Endodermal cell (in vitro differentiated cells): ENCODE measurements at places on chromosomes 6 and 20.
A peak's percentile ranks its signal among the peaks of the same experiment; 100 is the strongest.

GRCh38 chr6:129177801-129178200 is 294.9 kb downstream of the LAMA2 start:
- no peaks in the 10 kb centered on the region for H3K36me3 ChIP-seq
- H3K27me3 ChIP-seq = no peaks in the 10 kb centered on the region
- H3K4me3 ChIP-seq = no peak overlapping the region
- no peaks in the 10 kb centered on the region for H3K4me1 ChIP-seq
- no peak overlapping the region for H3K27ac ChIP-seq

- no peak for DNase-seq
- H3K27me3 ChIP-seq = no peaks in the 10 kb centered on the region
- no peak overlapping the region for H3K4me3 ChIP-seq
- no peak overlapping the region for H3K27ac ChIP-seq
Measured at GRCh38 chr20:47701612-47702011, 83.7 kb downstream of the SULF2 start.

GRCh38 chr6:24540197-24540596 is 45.4 kb downstream of the ALDH5A1 start:
- no peaks in the 10 kb centered on the region for H3K36me3 ChIP-seq
- no peak overlapping the region for H3K27ac ChIP-seq
- H3K27me3 ChIP-seq = no peaks in the 10 kb centered on the region
- no peak for DNase-seq

- H3K27ac ChIP-seq = no peak overlapping the region
- peaks cover 13% of the 10 kb centered on the region for H3K36me3 ChIP-seq
- H3K4me3 ChIP-seq = no peak overlapping the region
- no peak for DNase-seq
- no peaks in the 10 kb centered on the region for H3K27me3 ChIP-seq
Measured at GRCh38 chr6:157091856-157092460, 231.4 kb downstream of the TMEM242 start.

DNA sequence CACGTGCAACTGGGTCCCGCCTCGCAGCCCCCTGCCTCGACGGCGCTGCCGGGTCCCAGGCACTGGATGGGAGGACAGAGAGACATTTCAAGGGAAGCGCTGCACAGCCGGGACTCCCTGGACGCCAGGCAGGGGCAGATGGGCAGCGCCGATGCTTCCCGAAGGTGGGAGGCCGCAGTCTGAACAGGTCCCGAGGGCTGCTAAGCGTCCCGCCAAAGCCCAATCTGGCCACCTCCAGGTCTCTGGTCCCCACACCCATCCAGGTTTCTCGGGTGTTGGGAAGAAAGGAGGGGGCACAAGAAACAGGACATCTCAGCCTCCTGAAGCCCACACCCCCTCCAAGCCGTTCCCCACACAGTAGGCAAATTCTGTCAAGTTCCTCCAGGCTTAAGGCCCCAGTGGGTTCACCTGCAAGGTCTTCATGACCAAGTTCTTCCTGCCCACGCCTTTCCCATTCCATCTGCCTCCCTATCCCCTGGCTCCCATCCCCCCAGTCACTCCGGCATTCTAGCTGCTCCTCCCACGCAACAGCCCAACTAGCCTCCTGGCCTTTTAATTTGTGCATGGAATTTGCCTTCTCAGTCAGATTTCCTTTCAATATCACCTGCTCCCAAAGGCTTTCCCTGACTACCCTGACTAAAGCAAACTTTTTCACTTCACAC is 5.4 kb upstream of the CPXM1 start:
- H3K27me3 ChIP-seq = peaks cover 71% of the 10 kb centered on the region
- H3K36me3 ChIP-seq = no peaks in the 10 kb centered on the region
- H3K4me1 ChIP-seq = no peaks in the 10 kb centered on the region
- DNase-seq = peak; percentile 65

GRCh38 chr20:22371843-22372242 is 212.5 kb downstream of the FOXA2 start:
- H3K27ac ChIP-seq = no peak overlapping the region
- peaks cover 4% of the 10 kb centered on the region for H3K27me3 ChIP-seq
- no peak for DNase-seq
- H3K4me1 ChIP-seq = no peaks in the 10 kb centered on the region
- H3K36me3 ChIP-seq = no peaks in the 10 kb centered on the region

DNA sequence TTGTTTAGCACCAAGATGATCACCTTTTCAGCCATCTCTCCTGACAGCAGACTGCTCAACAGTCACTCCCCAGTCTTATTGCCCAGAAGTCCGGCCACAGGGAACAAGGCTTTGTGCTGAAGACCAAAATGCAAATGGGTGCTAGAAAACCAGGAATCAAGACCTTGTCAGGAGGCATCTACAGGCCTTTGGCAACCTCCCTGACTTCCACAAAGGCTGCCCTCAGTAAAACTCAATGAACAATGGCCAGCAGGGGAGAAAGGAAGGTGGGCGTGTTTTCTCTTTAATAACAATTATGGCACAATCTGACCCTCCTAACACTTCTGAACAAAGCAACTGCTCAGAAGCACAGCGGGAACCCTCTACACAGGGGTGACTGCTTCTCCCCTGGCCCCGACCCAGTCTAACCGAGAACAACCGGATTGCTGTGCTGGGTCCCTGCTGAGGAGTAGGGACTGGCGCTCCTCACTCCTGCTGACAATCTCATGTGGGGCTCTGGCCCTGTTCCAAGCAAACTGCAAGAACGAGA is 41.6 kb downstream of the PLCG1 start:
- H3K36me3 ChIP-seq = peaks cover 49% of the 10 kb centered on the region
- H3K27ac ChIP-seq = peak overlapping the region; percentile 67
- DNase-seq = peak; percentile 41
- H3K4me3 ChIP-seq = no peak overlapping the region
- H3K4me1 ChIP-seq = peaks cover 10% of the 10 kb centered on the region
- H3K27me3 ChIP-seq = no peaks in the 10 kb centered on the region

- H3K27me3 ChIP-seq = no peaks in the 10 kb centered on the region
- H3K36me3 ChIP-seq = no peaks in the 10 kb centered on the region
- no peaks in the 10 kb centered on the region for H3K4me1 ChIP-seq
- DNase-seq = no peak
- no peak overlapping the region for H3K27ac ChIP-seq
- H3K4me3 ChIP-seq = no peak overlapping the region
Measured at GRCh38 chr20:2285193-2285592, 10.6 kb upstream of the TGM3 start.
